ENCODE measurements at places on chromosomes 1 and 21.

GRCh38 chr1:182569939-182570610 is 19.0 kb downstream of the RNASEL start:
- no peak for DNase-seq

DNA sequence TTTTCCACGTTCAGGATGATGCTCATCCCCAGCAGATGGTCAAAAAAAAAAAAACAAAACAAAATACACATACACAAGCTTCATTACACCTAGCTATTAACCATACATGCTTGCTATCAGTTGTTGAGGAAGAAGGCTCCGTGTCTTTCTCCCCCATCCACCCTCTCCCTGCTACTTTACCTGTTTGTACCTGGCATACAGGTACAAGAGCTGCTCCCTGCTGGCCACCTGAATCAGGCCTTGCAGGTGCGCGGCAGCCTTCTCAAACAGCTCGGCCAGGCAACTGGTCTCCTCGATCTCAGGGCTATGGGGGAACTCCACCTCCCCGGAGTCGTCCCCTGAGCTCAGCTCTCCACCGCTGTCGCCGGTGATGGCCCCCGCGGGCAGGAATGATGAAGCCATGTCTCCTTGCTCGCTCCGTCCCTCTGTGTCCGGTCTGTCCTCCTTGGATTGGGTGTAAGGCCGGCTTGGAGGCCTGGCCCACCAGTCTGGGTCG is 464 bp downstream of the ACBD6 start:
- DNase-seq, result no peak

- no peak for DNase-seq
Observed at GRCh38 chr1:48068206-48068605, 71.0 kb upstream of the TRABD2B start.

- no peak for DNase-seq
Observed at GRCh38 chr1:64745181-64745985, 508 bp downstream of the RAVER2 start.

DNA sequence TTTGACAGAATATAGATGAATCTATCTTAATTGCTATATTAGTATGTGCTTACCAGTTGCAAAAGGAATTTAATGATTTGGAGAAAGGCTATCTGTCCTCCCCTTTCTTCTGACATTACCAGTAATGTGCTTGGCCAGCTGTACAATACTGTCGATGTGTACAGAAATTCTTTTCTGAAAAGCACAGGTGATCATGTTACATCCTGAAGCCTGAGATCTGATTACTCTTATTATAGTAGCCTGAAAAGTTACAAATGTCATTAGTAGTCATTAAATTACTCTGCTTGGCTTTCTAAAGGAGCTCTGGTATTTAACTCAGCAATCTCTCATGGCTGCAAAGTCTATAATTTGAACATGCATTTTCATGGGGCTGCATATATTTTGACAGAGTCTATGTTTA is 209.8 kb downstream of the PTPRC start:
- no peak for DNase-seq
